Left ventricle myocardium inferior (tissue), 1 donor: ENCODE measurements at places on chromosomes 2 and 18.

- DNase-seq, result no peak
These were observed 67.4 kb downstream of the BCL11A start for GRCh38 chr2:60486067-60486466.

GRCh38 chr2:773256-774160 lies 96.3 kb upstream of the TMEM18 start:
- no peak for DNase-seq

DNA sequence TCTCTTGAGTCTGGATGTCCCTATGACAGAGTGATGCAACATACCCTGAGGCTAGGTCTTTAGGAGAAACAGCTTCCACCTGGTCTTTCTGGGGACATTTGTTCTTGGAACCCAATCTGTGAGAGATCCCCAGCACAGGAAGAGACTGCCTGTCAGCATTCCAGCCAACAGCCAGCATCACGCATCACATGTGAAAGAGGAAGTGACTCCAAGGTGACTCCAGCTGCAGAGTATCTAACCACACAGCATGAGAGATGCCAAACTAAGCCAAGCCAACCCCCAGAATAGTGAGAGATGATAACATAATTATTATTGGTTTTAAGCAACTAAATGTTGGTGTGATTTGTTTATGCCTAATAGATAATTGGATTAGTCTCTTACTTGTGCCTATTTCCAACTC lies 35.7 kb downstream of the C18orf63 start:
- no peak for DNase-seq

DNA sequence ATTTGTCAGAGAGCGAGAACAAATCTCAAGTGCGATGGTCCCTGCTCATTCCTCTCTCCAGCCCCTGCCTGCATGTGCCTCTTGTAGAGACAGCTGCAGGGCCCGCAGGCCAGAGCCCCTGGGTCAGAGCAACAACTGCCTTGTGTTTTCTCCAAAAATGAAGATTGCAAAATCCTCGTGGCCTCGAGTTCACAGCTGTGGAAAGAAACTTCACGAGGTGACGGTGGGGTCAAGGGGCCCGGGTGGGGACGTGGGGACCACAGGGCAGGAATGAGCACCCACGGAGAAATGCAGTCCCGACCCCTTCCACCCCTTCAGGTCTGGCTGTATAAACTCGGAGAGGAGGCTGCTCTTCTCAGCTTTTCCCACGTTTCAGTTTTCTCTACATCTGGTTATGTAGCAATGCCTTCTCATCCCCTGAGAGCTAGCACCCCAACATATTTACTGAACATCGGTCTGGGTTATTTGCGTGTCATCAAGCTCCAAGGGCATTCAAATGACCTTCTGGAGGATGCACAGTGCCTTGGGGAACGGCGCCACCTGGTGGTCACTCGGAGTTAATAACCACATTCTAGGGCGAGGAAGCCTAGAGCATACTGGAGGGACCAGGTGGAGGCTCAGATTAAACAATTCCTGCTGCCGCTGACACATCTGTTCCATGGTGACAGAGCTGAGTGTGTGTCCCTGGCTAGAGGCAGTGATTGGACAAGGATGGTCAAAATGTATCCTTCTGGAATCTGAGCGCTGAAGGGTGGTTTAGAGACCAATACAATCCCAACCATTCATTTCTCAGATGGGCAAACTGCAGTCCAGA lies 91.4 kb upstream of the CYRIA start:
- DNase-seq, result peak; percentile 85

DNA sequence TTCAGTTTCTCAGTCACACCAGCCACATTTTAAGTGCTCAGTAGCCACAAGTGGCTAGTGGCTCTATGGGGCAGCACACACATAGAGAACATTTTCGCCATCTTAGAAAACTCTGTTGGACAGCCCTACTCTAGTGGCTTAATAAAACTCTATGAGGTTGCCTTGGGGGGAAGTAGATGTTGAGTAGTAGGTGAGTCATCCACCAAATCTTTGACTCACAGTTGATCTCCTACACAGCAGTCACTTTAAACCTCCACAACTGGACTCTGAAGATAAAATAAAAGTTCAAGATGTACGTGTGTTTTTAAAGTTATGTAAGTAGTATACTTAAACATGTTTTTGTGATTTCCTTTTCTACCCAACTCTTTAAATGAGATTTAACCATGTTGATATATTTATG lies 379.0 kb downstream of the SETBP1 start:
- DNase-seq, result no peak

- DNase-seq, result no peak
These were observed 10.8 kb downstream of the ECEL1 start for GRCh38 chr2:232476791-232477190.
